ENCODE measurements at places on chromosomes 11 and 22. TPM values are rescaled to one million over a fixed set of nuclear protein-coding genes. Genes with fewer than 3 reads are reported as not detected.

- DNase-seq: no peak
These were observed 118.7 kb downstream of the BBOX1 start for GRCh38 chr11:27159335-27159679.

DNA sequence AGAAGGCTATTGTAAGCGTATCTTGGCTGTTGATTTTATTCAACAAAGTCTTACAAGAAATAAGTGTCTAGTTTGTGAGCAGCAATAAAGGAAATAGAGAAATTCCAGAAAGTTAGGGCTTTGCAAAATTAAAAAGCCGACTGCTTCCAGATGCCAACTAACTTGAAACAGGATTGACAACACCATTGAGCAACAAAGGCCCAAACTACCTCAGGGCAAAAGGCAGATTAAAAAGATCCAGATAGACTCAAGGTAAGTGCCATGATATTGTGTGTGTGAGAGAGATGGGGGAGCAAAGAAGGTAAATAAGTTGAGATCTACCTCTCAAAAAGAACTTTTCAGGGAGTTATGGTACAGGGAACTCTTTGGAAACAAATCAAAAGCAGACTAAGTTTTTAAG, 49.1 kb downstream of the PARVG start:
- no peak for DNase-seq

GRCh38 chr11:99068832-99069231, 48.1 kb downstream of the CNTN5 start:
- peak; percentile 8 for DNase-seq

- no peak for DNase-seq
These were observed 11.1 kb downstream of the GDPD5 start for GRCh38 chr11:75514596-75514995.

DNA sequence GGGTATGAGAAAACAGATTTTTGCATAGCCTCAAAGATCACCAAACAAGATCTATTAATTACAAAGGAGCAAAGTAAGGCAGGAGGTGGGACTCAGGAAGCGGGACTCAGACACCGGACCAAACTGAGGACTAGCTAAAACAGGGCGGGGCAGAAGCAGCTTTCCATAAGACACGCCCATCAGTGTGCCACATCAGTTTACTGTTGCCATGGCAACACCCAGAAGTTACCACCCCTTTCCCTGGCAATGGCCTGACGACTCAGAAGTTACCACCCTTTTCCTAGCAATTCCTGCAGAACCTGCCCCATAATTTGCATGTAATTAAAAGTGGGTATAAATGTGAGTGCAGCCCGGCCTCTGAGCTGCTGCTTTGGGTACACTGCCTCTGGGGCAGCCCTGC, 173.9 kb downstream of the SHANK2 start:
- no peak for DNase-seq

- no peak for DNase-seq
These were observed 99.0 kb upstream of the DRD2 start for GRCh38 chr11:113574171-113574570.

- no peak for DNase-seq
These were observed 64.0 kb downstream of the OTOG start for GRCh38 chr11:17611049-17611448.

GRCh38 chr11:61691380-61692156, 11.4 kb downstream of the DAGLA start:
- no peak for DNase-seq

DNA sequence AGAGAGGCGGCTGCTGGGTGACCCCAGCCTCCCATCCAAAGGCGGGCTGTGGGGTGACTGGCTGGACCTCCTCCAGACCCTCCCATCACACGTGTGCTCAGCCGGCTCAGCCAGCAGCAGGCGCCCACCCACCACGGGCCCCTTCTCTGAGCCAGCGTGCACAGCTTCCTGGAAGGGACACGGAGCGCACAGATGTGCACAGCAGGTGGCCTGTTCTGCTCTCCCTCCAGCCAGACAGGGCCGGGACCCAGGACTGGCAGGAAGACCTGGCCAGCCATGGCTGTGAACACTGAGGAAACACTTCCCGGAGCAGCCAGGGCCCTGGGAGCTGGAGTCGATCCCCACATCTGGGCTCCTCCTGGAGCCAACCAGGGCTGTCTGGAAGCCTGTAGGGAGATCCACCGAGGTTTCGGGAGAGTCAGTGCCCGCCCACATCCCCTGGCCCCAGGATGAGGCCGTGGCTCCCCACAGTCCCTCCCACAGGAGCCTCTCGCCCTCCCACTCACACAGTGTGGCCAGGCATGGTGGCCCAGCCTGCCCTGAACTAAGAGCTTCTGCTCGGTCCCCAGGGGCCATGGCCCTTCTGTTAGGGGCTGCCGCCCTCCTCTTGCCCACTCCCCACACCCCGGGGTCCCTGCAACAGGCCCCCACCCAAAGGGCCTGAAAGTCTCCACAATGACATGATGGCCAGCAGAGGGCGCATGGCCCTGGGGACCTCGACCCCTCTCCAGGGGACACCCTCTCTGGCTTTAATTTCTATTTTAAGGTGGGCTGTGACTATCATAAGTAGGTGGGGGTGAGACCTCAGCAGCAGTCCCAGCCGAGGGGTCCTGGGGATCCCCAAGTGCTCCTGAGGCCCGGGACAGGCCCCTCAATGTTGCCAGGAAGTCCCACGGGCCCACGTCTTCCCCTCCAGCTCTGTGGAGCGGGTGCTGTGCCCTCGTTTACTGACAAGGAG, 90.6 kb upstream of the FGF3 start:
- no peak for DNase-seq

DNA sequence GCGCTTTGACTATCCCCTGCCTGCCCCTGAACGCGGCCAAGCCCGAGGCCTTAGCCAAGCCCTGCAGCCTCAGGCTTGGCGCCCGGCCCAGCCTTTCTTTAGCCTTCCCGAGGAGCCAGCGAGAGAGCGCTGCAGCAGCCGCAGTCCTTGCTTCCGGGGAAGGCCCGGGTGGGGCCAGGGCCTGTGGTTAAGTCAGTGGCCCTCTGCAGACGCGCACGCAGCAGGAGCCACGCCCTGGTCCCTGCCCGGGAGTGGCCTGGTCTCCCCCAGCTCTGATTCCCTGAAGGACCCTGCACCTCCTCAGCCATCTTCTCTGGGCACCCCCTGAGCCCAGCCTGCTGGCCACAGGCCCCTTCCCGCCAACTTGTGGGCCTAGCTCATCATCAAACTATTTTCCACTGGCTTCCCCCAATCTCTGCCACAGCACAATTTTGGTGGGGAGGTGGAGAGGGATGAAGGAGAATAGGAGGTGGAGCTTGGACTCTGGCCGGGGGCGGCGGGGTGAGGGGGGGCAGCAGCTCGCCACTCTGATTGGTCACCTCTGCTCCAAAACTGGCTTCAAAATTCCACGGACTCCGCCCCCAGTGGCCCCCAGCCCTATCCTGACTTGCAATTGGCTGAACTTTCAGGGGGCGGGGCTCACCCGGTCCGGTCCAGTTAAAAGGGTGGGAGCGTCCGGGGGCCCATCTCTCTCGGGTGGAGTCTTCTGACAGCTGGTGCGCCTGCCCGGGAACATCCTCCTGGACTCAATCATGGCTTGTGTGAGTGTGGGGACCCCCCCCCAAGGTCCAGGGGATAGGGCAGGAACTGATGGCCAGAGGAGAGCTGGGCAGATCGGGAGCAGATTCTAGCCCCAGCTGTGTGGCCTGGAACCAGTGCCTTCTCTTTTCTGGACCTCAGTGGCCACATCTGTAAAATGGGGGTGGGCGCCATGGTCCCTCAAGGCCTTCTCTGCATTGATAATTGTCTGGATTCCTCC, at the start of gene LGALS1:
LGALS1 (plus strand) TSS at position 686 of the 979 bp plus-strand sequence; CDS start at position 753, 67 bp downstream.
- peak; percentile 94 for DNase-seq

DNA sequence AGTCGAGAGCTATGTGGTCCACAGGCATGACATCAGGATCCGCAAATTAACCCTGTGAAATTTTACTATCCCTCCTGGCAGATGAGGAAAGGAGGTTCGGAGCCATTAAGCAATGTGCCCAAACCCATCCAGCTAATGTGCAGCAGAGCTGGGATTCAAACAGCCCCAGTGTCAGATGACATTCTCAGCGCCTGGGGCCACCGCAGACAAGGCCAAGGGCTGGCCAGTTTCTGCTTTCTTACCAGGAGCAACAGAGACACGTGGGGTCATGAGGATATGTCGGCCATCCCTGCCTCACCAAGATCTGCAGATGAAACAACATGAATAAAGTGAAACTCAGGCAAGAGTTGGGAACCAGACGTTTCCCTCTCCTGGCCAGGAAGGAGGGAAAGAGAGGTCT, 110.2 kb downstream of the TENM4 start:
- DNase-seq: no peak

DNA sequence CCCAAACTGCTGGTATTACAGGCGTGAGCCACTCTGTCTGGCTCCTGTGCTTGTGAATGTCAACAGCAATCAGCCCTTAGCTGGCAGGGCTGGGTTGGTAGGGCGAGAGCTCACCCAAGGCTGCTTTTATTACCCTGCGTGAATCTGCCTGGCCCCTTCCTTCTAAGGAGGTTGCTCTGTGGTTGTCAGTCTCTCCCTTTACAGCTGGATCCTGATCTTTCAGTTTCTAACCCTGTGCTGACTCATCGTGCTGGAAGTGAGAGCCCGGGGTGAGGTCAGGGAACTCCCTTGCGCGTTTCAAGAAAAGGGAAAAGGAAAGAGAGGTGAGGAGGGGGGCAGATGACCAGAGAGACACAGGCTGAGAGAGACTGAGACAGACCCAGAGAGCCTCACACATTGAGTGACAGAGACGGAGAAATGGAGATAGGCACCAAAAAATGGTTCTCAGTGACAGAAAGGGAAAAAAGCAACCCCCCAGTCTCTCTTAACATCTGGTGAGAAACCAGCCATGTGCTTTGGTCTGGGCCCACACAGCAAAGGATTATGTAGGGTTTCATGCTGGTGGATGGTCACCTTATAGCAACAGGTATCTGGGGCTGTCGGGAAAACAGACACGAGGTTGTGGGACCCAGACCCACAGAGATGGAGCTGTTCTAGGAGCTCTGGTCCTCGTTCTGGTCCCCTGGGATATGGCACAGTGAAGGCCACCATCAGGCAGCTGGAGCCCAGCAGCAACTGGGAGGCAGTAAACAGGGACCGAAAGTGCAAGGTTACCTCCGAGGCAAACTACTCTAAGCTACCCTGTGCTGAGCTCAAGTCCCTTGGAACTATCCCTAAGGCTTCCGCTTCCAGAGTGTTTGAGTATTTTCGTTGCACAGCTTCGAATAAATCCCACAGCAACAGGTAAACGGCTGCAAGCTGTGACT, 2.5 kb downstream of the TCN2 start:
- peak; percentile 76 for DNase-seq

DNA sequence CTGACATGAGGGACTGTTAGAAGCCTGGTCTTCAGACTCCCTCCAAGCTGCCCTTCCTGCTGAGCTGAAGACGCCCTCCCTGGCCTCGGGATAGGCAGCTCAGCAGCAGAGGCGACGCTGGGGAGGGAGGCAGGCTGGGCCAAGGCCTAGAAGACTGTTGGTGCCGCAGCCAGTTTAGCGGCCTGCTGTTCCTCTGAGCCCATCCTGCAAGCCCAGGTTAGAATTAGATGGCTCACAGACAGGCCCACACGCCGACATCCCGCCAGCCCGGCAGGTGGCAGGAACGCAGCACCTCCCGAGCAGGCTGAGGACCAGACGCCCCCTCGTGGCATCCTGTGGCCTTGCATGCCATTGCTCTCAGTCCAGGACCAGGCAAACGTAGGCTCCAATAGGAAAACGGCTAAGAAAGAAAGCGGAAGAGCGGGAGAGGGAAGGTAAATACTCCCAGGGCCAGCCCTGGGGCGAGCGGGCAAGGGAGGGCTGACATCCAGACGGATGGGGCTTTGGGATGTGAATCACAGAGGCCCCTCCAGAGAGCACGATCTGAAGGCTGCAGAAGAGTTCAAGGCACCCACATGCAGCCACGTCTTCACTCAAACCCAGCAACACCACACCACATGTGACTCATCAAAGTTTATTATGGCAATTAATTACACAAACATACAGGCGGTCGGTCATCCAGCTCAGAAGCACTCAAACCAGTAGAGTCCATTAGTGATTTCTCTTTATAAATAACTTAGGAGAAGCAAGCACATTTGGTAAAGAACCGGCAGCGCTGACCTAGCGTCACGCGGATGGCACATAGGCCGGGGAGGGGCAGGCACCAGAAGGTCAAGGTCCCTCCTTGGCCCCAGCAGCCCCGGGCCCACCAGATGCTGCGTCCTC, 27.6 kb downstream of the CD5 start:
- peak; percentile 86 for DNase-seq

- DNase-seq: no peak
These were observed 15.9 kb upstream of the IGLL5 start for GRCh38 chr22:22871536-22872278.

CFAP300 gene
- total RNA-seq: 9.1 TPM

OSM gene
- total RNA-seq: not detected

ACTN3 gene
- 11.2 TPM for total RNA-seq

KDM4D gene
- total RNA-seq: 0.26 TPM

C11orf54 gene
- 18.6 TPM for total RNA-seq

MTA2 gene
- 139 TPM for total RNA-seq
